Left lobe of liver (tissue), 2 donors: ENCODE measurements at places on chromosomes 12 and 14.

DNA sequence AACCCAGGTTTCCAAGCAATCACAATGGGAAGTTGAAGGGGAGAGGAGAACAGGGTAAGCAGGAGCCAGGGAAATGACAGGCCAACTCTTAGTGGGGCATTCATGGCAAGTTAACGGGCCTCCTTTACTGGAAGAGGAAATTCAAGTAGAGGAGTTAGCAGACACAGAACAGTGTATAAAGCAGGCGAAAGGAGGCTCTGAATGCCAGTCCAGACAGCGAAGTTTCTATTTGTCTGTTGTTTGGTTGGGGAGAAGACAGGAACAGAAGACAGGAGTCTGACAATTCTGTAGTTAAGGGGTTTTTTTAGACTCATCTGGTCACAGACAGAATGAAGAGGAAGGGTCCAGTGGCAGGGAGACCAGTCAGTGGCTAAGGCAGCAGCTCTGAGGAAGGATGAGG lies at the start of gene ACSM4:
Gene ACSM4 (plus strand): TSS at position 301 of the 400 bp plus-strand sequence. CDS start 260 bp downstream, outside the sequence.
- no peak for DNase-seq

GRCh38 chr14:70804556-70805162 lies 4.7 kb downstream of the MAP3K9 start:
- no peak for DNase-seq

DNA sequence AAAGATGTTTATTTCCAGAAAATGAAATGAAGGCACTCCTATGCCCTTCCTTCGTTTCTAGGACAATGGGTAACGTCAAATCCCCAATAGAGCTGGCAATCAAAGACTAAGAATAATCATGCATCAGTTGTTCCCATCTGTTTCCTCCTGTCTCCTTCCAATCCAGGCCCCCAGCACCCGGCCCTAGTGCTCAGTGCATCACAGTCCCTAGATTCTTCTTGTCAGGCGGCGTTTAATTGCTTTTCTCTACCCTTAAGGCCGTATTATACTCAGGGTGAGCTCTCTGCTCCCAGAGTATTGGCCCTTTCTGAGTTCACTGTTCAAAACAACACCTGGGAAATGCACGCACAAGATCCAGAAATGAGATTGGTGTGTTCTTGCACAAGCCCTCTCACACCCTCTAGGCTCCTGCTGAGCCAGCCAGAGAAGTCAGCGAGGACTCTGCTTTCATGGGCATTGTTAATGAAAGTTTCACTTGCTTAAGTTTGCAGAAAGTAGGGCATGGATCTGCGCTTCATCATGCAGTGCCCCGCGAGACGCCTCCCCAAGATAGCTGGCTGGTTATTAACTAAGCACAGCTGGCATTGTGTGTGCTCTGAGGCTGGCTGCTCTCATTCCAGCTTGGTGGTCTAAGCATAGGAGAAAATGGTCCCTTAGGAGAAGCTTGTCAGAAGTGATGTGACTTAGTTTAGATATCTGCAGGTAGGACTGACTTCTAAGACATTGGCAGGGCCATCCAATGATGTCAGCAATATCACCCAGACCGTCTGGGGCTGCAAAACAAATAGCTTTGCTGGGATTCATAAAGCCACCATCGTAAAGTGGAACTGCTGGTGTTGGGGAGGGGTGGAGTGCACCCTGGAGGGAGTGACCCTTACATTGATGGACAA lies 28.7 kb downstream of the CRACR2A start:
- DNase-seq, result no peak

DNA sequence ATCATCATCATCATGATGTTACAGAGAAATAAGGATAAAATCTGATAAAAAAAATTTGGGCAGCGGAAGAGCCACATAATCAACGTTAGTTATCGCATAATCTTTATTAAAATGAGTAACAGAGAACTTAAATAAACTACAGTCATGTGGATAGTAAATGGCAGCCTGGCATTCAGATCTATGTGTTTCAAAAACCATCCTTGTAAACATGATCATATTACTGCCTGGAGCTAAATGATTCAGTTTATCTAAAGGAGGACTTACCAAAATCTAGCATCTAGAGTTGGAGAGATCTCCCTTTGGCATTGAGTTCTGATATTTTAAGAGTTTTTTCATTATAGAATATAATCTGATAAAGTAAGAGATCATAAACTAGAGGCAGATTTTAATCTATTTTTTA lies 200.1 kb upstream of the MGAT4C start:
- no peak for DNase-seq

DNA sequence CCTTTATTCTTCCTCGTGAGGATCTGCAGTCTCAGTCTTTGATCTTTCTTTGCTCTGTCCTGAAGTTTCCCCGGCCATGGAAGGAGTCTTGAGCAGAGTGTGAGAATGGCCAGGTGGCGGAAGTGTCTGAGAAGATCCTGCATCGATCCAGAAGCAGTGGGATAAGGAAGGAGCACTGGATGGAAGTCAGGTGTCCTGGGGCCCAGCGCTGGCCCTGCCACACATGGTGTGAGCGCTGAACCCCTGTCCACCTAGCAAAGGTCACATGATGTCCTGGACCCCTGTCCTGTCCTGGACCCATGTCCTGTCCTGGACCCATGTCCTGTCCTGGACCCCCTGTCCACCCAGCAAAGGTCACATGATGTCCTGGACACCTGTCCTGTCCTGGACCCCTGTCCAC lies 111.8 kb upstream of the MED13L start:
- no peak for DNase-seq

DNA sequence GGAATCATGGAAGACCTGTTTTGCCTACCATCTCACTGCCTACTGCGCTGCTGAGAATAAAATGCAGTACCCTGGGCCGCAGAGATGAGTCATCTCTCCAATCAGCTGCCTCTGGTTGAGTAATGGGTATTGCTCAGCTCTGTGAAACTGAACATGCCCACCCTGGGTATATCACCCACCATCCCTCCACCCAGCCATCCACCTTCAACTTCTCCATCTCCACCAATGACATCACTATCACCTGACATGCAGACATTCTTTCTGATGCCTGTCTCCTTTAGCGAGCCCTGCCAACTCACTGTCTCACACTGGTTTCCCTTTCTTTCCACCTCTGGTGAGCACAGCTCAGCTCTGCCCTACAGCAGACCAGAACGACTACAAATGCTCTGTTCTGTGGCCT lies 33.6 kb downstream of the E2F7 start:
- DNase-seq, result no peak

DNA sequence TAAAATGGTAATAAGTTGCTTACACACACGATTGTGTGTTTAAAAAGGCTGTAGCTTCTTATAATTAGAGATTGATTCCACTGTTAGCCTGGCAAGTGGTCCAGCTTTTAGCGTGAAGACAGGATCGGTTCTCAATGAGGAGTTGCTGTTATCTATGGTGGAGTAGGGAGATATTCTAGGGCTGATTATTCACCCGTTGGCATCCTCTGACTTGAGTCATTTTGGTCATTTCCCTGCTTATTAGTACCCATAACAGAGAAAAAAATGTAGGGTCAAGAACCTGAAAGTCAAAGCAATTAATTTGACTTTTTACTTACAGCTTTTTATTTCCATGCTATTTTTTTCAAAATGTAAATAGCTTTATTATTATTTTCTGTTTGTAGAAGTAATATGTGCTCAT lies 76.0 kb downstream of the KCNK13 start:
- DNase-seq, result no peak

GRCh38 chr14:84112589-84112988 lies 1417.4 kb upstream of the FLRT2 start:
- DNase-seq, result no peak

DNA sequence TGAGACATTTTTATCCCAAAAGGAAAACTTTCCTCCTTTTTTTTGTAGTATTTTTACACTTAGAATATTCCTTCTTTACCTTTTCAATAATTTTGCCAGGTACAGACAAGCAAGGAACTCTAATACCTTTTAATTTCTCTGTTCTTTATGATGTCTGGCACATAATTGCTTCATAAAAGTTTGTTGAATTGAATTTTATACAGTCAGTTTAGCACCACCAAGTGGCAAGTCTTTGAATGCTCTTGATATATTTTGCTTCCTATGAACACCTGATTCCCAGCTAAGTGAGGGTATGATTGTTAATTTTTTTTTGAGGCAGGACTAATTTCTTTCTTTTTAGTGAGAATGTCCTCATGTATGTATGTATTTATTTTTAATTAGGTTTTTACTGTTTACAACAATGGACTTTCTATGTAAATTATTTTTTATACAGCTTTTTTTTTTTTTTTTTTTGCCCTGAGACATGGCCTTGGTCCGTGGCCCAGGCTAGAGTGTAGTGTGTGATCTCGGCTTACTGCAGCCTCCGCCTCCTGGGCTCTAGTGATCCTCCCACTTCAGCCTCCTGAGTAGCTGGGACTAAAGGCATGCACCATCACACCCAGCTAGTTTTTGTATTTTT lies 6.9 kb downstream of the TBC1D15 start:
- no peak for DNase-seq

GRCh38 chr12:121079736-121080272 lies 40.8 kb upstream of the OASL start:
- DNase-seq, result no peak

DNA sequence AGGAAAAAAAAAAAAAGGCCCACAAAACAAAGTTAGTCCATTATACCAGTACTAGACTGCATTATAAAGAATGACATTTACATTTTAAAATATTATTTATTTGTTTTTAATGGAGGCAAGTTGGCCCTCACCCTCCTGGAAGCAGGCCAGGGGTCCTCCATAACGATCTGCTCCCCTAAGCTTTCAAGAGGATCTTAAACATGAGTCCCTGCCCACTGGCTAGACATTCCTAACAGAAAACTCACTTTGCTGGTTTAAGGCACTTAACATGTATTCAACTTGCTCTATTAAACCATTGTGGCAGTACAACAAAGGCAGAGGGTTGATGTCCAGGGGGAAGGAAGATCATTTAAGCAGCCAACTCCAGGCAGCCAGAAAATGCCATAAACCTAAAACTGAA lies 111.4 kb downstream of the STXBP6 start:
- DNase-seq, result no peak

DNA sequence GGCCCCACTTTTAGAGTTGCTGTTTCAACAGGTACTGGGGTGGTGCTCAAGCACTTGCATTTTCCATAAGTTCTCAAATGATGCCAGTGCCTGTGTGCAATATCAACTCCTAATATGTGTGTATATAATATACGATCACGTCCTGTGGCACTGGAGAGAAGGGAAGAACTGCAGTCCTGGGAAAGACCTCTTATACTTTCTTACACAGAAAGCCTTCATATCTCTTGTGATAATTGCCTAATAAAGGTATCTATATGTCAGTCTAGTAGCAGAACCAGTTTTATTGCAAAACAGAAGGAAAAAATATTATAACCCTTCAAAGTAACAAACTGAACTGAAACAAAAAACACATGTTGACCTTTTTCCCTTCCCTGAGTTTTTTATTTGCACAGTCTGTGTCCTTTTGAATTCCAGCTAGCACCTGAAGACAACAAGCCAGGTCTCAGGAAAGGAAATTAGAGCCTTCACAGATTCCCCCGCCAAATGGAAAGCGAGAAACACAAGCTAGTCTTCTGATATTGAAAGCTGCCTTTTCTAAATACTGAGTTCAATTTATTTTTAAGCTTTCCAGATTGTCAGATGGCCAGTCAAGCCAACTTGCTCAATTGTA lies 44.4 kb downstream of the IGF1 start:
- no peak for DNase-seq

- no peak for DNase-seq
These were observed 18.3 kb upstream of the LYZ start for GRCh38 chr12:69329669-69330428.

GRCh38 chr12:94670898-94671297 lies 20.5 kb upstream of the TMCC3 start:
- DNase-seq, result no peak

GRCh38 chr14:87349921-87350320 lies 643.1 kb downstream of the GALC start:
- DNase-seq, result no peak
